ENCODE measurements at places on chromosomes 7 and 10.

DNA sequence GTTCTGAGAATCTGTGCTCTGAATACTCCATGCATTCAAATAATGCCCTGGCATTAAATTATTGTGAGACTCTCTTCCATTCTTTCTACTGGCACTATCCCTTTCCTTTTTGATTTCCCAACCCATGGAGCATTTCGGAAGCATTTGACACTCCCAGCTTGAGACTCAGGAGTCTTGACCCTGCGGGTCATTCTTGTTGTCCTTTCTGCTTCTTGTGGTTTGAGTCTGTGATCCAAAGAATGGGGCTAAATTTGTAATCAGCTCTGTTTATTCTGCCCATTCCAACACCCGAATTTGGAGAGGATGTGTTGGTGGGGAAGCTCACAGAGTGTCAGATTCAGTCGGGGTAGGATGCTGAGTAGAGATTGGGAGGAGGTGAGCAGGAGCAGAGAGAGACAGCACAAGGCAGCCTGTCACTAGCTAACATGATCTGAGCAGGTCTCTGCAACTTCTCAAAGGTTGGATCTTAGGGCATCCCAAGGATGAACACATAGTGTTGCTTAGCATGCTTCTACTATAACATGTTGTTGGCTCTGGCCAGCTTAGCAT lies 80.4 kb upstream of the BMPER start:
- DNase-seq: no peak

GRCh38 chr7:107922886-107923285 lies 31.9 kb downstream of the DLD start:
- no peak for DNase-seq

DNA sequence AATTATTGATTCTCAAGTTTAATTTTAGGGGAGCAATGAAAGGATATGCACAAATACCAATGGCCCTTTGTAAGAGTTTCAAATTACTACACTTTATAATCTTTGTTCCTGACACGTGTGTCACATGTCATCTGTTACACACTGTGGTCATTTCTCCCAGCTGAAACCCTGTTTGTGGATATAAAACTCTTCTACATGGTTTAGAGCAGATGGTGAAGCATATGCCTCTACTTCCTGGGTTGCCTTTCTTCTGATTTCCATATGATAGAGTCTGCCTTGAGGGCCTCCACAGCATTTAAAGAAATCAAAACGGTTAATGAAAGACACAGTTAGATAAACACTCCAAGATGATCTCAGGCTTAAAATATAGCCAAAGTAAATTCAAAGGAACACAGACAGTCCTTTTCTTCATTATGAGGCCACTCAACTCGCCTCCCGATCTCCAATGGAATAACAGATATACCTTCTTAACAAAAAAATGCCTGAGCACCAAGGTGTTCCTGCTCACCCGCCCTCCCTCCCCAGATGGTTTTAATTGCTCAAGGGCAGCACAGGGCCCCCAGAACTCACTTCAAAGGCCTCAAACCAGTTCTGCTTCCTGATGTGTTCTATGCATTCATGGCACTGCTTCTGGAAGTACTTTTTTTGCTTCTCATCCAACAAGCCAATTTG lies 75.0 kb downstream of the CPVL start:
- no peak for DNase-seq

DNA sequence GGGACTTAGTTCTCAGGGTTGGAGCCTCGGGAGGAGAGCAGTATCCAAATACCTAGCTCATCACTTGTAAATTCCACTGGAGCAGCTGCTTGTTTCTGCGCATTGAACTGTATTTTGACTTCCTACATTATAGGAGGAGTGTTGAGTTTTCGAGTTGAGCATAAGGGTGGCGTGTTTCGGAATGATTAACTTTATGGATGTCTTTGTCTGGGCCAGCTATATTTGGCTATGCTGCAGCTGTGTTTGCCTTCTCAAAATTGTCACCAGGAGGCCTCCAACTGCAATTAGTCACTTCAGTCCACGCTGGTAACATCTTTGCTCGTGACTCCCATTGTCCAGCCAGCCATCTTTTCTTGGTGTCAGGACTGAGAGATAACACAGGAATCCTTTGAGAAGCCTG lies 9.1 kb downstream of the CELF2 start:
- no peak for DNase-seq

- peak; percentile 58 for DNase-seq
Measured at GRCh38 chr7:122143376-122143750, 686 bp downstream of the AASS start.

- no peak for DNase-seq
Measured at GRCh38 chr10:125190946-125191345, 30.6 kb upstream of the CTBP2 start.

DNA sequence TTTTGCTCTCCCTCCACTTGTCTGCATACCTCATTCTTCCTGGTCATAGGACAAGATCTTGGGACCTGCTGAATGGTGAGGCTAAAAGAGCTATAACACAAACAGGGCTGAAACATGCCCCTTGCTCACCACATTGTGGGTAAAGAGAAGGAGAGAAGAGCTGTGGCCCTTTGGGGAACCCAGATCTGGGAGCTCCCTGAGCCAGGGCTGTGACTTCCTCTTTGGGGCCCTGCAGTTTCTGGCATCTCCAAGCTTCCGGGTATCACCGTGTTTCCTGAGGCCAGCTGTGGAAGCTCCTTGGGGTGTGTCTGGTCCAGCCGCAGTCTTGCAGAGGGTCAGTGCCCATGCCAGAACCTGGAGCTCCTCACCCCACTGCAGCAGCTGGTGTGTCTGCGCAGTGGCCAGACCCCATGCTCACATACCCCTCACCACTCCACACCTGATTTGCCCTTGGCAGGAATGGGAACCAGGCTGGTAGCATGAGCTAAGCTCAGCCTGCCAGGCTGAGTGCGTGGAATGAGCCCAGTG lies 34.0 kb downstream of the DKK1 start:
- no peak for DNase-seq

DNA sequence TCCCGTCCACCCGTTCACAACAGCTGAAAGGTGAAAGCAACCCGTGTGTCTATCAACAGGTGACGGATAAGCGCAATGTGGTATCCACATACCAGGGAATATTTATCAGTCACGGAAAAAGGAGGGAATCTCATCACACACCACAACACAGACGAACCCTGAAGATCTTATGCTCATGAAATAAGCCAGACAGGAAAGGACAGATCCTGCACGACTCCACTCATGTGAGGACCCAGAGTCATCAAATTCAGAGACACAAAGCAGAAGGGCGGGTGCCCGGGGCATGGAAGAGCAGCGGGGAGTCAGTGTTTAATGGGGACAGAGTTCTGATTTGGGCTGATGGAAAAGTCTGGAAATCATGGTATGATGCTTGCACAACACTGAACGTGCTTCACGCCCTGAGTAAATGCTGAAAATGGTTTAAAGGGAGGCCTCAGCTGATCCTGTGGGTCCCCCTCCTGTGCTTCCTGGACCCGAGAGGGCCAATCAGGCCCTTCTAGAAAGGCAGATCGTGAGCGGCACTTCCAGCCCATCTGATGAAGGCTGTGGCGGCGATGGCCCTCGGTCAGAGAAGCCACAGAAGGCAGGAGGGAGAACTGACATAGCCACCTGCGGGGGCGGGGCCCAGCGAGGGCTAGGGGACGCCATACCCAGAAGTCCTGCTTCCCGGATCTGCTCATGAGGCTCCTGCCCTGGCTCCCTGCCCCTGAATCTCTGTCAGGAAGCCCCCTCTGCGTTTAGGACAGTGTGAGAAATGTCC lies 19.1 kb downstream of the WDR86 start:
- DNase-seq: no peak

DNA sequence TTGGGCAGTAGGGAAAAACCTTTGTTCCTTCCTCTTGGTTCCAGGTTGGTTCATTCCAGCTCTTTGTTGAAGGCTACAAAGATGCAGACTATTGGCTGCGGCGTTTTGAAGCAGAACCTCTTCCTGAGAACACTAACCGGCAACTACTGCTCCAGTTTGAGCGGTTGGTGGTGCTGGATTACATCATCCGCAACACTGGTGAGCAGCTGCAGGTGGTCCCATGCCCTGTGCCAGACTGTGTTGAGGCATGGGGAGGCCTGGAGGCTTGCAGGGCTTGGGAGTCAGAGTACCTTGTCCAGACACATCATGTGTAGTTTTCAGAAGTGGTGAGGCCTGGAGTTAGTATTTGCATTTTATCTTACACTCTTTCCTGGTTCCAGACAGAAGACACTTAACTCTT lies 16.3 kb downstream of the PI4K2A start:
- no peak for DNase-seq

GRCh38 chr10:131874991-131875451 lies 25.8 kb upstream of the PPP2R2D start:
- DNase-seq: peak; percentile 82

DNA sequence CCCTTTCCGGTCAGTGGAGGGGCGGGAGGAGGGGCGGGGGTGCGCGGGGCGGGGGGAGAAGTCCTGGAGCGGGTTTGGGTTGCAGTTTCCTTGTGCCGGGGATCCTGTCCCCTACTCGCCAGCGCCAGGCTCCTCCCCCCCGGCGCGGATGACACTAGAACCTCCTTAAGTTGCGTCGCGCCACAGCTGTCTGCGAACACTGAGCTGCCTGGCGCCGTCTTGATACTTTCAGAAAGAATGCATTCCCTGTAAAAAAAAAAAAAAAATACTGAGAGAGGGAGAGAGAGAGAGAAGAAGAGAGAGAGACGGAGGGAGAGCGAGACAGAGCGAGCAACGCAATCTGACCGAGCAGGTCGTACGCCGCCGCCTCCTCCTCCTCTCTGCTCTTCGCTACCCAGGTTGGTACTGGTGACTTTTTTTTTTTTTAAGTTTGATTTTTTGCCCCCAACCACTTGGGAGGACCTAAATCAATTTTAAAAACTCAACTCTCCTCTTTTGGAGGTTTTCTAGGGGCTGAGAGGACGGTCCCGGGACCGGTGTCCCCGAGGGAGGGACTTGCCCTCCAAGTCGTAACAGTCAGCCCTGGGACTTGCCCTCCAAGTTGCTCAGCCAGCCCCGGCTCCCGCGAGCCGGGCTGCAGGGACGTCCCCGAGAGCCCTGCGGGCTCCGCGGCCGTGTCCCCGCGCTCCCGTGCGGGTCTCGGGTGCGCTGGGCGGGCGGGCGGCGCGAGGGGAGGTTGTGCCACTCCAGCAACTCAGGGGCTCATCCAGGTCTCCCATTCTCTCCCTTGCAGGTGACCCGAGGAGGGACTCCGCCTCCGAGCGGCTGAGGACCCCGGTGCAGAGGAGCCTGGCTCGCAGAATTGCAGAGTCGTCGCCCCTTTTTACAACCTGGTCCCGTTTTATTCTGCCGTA lies at the start of gene GATA3:
Gene GATA3, plus strand, starts transcription at position 195 of the 914 bp plus-strand sequence. CDS start 968 bp downstream, outside the sequence.
- DNase-seq: no peak

Measured in ACHN (cell line).